ENCODE measurements at places on chromosomes 12 and 14.

DNA sequence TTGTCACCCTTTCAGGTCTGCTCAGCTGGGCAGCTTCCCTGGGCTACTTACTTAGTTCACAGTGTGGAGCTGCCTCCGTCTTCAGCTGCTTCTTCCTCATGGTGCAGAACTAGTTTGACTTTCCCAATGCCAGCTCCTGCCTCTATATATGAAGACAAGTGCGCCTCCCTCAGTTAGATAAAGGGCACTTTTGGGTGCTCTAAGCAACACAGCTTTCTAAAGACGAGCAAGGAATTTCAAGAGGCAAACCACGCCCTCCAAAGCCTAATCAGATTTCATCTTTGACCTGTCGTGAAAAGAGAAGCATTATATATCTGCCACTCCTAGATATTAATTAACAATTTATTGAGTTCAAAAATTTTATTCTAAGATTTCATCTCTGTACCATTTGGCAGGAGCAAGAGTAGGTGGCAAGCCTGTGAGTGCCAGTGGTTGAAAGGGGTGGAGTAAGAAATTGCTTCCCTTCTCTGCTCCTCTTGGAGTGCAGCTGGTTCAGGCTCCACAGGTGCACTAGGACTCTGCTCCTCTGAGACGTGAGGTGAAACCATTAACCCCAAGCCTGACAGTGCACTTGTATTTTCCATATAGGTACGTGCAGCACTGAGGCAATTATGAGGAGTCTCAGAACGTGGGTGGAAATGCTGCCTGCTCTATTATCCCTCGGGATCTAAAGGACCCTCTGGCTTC, 2.1 kb upstream of the SLC11A2 start:
- peak; percentile 75 for DNase-seq

- DNase-seq: no peak
Measured at GRCh38 chr14:24285351-24285750, 14.0 kb upstream of the RABGGTA start.

- no peak for DNase-seq
Measured at GRCh38 chr12:79388011-79388410, 302.8 kb downstream of the PAWR start.

DNA sequence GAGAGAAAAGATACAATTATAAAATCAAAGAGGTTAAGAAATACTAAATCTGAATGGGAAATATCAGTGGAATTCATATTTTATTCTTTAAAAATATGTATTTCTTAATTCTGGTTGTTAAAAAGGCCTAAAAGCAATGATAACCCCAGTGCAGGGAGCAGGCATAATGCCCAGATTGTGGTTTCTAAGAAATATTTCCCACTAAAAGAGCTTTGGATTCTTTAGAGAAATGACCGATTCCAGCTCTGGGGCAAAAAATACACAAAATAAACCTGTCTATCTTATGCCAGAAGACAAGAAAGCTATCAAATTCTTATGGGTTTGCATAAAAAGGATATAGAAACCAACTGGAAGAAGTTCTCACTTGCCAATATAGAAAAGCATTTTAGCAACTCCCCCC, 71.6 kb downstream of the PDE6H start:
- no peak for DNase-seq

GRCh38 chr12:131229426-131230339, 276.0 kb downstream of the ADGRD1 start:
- no peak for DNase-seq

- peak; percentile 78 for DNase-seq
Measured at GRCh38 chr12:123983822-123984485, 10.9 kb downstream of the ZNF664 start.

- DNase-seq: no peak
Measured at GRCh38 chr14:74988131-74988530, 14.6 kb upstream of the EIF2B2 start.

DNA sequence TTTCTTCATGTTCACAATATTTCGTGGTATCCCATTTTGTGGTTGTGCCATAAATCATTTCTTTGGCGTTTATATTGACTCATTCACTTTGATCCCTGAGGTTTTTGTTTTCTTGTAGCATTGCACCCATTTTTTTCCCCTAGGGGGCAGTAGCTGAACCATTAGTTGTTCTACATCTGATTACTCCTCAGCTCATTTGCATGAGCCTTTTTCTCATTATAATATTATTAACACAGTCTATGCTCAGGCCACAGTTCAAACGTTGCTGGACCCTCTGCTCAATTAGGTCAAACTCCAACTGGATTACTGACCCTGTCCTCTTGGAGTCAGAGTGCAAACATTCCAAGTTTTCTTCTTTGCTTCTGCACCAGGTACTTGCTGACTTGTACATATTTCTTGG, 475.4 kb upstream of the SEL1L start:
- no peak for DNase-seq

- DNase-seq: no peak
Measured at GRCh38 chr12:24356240-24356804, 406.9 kb upstream of the SOX5 start.

DNA sequence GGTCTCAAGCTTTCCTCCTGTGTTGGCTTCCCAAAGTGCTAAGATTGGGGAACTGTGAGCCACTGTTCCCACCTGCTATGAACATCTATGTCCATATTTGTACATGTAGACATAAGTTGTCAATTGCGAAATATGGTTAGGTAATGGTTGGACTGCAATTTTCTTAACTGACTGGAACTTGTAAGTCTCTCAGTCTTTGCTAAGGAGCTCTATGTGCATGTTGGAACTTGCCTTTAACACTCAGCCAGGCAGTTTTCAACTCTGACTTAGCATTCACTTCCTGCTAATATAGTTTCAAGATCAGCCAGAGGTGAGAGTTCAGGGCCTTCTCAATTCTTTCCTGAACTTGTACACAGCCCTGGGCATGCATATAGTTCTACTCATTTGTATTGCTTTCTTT, 44.5 kb upstream of the EEA1 start:
- DNase-seq: no peak

GRCh38 chr12:30826276-30826675, 71.5 kb upstream of the CAPRIN2 start:
- DNase-seq: no peak

DNA sequence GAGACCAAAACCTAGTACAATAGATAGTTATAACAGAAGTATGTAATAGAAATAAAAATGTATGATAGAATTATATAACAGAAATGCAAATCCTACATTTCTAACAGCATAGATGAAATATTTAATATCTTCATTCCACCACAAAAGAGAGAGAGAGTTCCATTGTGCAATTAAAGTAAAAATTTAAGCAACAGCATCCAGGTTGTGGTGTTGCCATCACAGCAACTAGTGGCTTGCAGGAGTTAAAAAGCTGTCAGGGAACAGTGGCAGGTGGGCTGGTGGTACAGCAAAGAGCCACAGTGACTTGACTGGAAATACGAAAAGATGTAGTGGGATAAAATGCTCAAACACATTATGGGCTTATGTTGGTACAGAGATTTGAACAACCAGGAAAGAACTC, 57.1 kb upstream of the MDM1 start:
- no peak for DNase-seq
